CD4-positive, alpha-beta T cell treated with Interleukin-1 beta for 1 hour (primary cell): ENCODE measurements at places on chromosomes 4 and X.
A peak's percentile ranks its signal among the peaks of the same experiment; 100 is the strongest.

- DNase-seq, result no peak
These were observed 19.7 kb downstream of the VSIG1 start for GRCh38 chrX:108064613-108065012.

GRCh38 chrX:85244450-85245211, 840 bp downstream of the ZNF711 start:
- DNase-seq, result peak; percentile 1

DNA sequence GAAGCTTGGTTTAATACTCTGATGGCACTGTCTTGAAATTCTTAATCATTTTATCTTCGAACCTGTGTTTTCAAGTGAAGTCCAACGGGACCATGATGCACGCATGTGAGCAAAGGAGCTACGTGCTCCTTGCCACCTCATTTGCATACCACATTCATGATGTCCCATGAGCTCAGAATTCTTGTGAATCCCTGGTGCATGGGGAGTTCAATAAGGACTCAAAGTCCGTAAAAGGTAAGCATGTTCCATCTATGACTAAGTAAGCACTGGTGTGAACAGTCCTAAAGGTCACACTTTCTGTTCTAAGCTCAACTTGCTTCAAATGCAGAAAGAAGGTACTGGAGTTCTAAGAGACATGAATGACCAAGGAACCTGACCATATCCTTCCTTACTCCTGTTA, 13.1 kb upstream of the GPM6B start:
- no peak for DNase-seq

DNA sequence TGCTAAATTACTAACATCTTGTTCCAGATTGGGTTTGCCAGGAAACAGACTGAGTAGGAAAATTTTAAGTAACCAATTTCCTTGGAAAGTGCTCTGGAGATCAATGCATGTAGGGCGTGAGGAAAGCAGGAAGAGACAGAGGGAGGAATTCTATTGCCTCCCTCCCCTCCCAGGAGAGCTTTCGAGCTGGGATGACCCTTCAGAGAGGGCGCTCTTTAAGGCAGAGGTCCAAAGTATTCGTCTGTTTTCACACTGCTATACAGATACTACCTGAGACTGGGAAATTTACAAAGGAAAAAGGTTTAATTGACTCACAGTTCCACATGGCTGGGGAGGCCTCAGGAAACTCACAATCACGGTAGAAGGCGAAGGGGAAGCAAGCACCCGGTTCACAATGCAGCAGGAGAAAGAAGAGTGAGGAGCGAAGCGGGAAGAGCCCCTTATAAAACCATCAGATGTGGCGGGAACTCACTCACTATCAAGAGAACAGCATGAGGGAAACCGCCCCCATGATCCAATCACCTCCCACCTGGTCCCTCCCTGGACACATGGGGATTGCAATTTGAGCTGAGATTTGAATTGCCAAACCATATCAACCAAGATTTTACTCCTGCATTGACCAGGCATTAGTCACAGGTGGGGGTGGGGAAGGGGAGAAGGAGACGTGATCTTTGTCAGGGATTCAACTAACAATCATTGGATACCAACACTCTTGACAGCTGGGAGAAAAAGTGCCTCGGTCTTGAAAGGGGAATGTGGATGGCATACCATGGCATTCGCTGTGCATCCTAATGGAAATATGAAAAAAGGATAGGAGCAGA, 63.8 kb downstream of the SLITRK2 start:
- no peak for DNase-seq

GRCh38 chrX:24169211-24169610, 19.7 kb downstream of the ZFX start:
- no peak for DNase-seq

GRCh38 chr4:86876894-86877685, 15.1 kb downstream of the C4orf36 start:
- DNase-seq, result no peak

- no peak for DNase-seq
These were observed 23.2 kb downstream of the RELL1 start for GRCh38 chr4:37662861-37663390.

- DNase-seq, result no peak
These were observed 18.4 kb downstream of the XIAP start for GRCh38 chrX:123878252-123878721.

GRCh38 chrX:28595346-28595745, 8.1 kb downstream of the IL1RAPL1 start:
- DNase-seq, result no peak

DNA sequence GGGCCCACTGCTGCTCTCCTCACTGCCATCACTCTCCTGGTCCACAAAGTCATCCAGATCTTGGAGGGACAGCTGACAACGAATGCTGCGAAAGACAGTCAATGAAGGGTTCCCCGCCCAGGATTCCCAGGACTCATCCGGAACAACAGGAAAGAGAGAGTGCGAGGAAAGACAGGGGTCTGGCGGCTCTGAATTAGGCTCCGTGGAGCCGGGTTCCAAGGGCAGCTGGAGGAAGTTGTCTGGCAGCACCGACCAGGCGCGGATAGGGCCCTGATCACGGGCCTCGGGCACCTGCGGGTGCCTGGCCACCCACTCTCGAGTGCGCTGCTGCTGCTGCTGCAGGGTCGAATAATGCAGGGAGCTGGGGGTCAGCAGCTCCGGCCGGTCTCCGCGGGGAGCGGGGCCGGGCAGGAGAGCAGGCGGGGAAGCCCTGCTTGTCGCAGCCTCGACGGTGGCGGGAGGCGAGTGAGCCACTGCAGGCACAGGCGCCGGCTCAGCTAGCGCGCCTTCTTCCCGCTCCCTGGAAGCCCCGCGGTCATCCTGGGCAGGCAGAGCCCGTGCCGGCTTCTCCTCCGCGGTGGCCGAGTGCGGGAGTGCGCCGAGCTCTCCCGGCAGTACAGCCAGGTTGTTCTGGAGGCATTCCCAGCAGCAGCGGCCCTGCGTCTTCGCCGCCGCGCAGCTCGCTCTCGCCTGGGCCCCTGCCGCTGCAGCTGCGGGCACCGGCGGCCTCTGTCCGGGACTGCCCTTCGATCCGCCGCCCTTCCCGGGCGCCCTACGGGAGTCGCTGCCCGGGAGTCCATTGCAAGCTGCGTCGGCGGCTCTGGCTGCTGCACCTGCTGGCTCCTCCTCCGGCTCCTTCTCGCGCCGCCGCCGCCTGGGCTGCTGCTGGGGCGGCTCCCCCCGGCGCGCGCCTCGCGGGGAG, 1.1 kb downstream of the SOWAHB start:
- peak; percentile 6 for DNase-seq

DNA sequence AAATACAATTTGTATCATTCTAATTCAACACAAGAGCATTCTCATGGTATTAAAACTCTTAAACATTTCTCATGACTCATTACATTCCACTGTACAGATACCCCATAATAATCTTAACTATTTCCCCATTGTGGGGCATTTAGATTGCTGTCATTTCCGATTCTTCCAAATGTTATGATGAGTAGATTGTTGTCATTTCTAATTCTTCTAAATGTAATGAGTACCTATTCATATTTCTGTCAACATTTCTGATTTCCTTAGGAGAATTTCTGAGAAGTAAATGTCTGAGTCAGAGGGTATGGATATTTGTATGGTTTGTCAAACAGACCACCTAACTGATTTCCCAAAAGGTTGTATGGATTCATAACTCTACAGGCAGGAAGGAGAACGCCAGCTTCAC, 8.3 kb downstream of the S100G start:
- DNase-seq, result no peak

GRCh38 chr4:54058171-54058570, 6.2 kb downstream of the CHIC2 start:
- no peak for DNase-seq

- DNase-seq, result no peak
These were observed 340.3 kb upstream of the TRAM1L1 start for GRCh38 chr4:117425636-117426035.

DNA sequence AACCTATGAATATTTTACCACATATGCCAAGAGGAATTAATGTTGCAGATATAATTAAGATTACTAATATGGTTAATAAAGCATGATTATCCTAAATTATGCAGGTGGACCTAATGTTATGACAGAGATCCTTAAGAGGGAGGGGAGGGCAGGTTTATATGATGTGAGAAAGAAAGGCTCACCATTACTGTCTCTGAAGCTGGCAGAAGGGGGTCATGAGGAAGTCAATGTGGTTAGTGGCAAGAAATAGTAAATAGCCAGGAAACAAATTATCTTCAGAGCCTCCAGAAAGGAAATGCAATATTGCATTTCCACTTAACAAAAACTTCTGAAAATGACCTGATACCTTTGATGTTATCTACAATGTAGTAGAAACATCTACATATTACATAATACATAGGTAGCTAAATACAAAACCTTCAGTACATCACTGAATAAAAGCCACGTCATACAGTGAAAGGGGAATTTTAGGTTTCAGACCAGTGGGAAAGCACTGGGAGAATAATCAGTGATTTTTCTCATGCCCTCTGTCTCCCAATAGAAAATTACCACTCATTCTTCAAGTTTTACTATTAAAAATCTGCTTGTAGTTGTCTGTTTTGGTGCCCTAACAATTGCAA, 609.2 kb downstream of the SPOCK3 start:
- no peak for DNase-seq

- no peak for DNase-seq
These were observed 42.7 kb downstream of the ABLIM2 start for GRCh38 chr4:8115916-8116315.

- no peak for DNase-seq
These were observed 449.8 kb upstream of the NWD2 start for GRCh38 chr4:36794716-36795115.

GRCh38 chr4:142528433-142528832, 317.7 kb downstream of the INPP4B start:
- DNase-seq, result no peak

DNA sequence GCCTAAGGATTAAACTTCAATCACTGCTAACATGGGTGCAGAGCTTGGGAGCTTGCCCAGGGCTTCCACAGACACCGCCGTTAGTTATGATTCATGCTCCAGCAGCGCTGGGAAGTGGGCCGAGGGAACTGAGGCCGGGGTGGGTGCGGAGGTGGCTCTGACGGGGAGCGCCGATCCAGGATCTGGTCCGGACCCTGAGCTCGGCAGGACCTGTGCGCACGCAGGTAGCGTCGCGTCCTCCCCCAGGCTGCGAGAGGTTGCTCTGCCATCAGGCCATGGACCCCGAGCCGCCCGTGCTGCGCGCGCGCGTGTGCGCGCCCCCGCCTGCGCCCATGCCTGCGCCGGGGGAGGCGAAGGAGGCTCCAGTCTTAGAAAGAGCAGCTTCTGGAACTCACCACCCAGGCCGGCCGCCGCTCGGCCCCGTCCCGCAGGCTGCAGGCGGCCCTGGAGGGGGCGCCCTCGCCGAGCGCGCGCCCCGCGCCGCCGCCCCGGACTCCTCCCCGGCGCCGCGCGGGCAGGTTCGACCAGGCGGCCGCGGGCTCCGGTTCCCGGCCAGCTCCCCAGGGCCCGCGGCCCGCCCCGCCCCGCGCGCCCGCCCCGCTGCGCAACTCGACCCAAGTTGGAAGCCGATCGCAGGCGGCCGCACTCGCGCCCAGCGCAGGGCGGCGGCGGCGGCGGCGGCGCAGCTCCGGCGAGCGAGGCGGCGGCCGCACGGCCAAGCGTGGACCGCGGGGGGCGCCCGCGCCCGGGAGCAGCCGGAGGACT, 732 bp upstream of the ADRA2C start:
- no peak for DNase-seq

GRCh38 chrX:30308263-30309138, 689 bp downstream of the NR0B1 start:
- no peak for DNase-seq

GRCh38 chr4:81030981-81031791, 678 bp downstream of the BMP3 start:
- no peak for DNase-seq

DNA sequence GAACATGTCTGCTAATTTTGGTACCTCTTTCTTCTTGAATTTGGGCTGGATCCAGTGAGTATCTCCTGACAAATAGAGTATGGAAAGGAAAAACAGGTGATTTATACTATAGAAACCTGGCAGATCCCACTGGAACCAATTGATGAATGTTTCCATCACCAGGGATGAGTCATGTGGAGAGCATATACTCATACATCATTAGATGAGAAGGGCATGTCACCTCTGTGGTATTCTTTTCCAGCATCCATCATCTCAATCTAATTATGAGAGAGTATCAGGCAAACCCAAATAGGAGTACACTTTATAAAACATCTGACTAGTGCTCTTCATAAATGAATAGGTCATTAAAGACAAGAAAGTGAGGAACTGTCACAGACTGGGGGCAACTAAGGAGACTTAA, 90.7 kb downstream of the CLDN22 start:
- no peak for DNase-seq

- no peak for DNase-seq
These were observed 101.0 kb upstream of the TLR2 start for GRCh38 chr4:153582954-153583702.

GRCh38 chrX:103329991-103330390, at the start of gene TCEAL7:
Gene TCEAL7, plus strand, starts transcription at chrX:103330239. Its CDS starts 1,165 bp downstream, at chrX:103331404.
- DNase-seq, result no peak

DNA sequence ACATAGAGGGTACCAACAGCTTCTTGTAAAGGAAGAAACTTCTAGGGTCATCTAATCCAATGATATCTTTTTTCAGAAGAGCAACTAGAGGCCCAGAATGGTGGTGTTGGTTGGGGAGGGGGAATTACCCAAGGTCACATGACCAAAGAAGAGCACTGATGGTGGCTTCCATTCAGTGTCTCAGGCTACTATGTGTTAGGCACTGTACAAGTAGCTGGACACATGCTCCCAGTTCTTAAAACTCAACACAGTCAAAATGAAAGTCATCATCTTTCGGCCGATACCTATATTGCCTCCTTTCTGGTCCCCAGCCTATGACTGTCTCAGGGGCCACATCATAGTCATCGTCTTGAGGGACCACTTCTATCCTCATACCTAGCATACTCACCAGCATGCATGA, 88.1 kb downstream of the ARHGAP6 start:
- DNase-seq, result no peak

- DNase-seq, result no peak
These were observed 118.6 kb downstream of the COL4A5 start for GRCh38 chrX:108558217-108558616.

- no peak for DNase-seq
These were observed 199.9 kb upstream of the MAB21L2 start for GRCh38 chr4:150382028-150382427.

DNA sequence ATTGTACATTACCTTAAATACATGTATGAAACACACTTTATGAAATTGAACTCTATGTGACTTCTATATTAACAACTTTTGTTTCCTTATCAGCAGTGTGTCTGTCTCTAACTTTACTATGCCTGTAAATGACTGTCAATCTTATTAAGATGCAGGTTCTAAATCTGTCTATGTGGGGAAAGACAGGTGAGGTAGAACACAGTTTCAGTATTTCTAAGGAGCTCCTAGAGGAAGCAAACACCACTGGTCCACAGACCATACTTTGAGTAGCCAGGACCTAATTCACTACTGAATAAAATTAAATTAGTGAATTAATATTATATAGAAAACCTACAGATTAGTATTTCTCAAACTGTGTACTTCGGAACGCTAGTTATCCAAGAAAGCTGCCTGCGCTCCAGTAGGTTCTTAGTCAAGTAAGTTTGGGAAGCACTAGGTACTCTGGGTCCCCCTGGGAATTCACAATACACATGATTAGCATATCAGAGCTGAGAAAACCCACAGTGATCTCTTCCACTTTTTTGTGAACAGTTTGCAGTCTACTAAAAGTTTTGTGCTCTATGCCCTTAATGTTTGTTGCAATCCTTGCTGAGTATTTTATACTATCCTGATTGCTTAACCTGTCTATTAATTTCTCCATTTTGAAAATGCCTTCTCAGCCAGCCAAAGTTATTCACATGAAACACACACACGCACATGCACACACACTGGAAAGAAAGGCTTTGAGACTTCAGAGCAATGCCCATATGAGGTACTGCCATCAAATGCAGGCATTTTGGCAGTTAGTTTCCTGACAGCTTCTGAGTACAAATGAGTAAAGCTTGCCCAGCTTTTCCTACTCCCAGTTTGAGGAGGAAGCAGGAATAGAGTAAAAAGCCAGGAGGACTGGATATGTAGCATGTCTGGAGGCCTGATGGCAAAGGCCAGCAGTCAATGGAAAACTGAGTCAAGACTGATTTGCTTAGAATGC, 133.6 kb upstream of the CPEB2 start:
- no peak for DNase-seq
